Panc1 (cell line): ENCODE measurements at places on chromosomes 5 and 9. TPM values are rescaled to one million over a fixed set of nuclear protein-coding genes. Genes with fewer than 3 reads are reported as not detected.

Gene PNPLA7
- total RNA-seq: 3.9 TPM

Gene SLC34A3
- not detected for total RNA-seq

Gene GAS1
- 0.13 TPM for total RNA-seq

- no peak for DNase-seq
These were observed 280.2 kb upstream of the CLINT1 start for GRCh38 chr5:158139161-158139560.

DNA sequence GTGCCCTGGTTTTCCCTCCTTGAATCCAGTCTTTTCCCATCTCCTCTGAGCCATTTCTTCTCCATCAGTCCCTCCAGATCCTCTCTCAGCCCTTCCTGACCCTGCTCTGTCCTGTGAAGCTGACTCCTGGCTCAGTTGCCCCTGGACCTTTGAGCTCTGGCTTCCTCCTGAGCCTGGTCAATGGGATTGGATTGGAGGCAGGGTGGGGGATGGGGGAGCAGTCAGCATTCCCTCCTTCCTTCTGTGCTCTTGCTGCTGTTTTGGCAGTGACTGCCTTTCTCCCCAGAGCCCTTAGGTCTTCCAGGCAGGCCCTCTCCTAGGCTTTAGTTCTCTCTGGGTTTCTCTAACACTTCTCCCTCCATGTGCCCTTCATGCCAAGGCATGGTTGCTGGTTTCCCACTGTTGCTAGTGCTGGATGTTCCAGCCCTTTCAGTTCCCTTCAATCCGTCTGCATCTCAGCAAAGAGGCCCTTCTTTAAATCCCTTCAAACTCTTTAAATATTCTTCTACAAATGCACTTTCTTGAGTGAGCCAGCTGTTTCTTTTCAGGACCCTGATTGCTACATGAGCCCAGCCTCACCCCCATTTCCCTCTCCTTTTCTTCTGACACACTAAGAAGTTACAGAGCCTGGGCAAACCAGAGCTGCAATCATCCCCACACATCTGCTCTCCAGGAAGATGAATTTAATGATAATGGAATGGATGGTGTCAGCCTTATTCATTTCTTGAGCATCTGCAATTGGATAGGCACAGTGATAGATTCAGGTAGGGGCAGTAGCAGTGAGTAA is 2.2 kb downstream of the TNFSF15 start:
- no peak for DNase-seq

- no peak for DNase-seq
These were observed 216.2 kb downstream of the FANCC start for GRCh38 chr9:95101326-95101725.
